ENCODE measurements at places on chromosomes 6 and 20.
A peak's percentile ranks its signal among the peaks of the same experiment; 100 is the strongest.

GRCh38 chr6:67184405-67184804 is 1450.7 kb upstream of the ADGRB3 start:
- no peak for DNase-seq

DNA sequence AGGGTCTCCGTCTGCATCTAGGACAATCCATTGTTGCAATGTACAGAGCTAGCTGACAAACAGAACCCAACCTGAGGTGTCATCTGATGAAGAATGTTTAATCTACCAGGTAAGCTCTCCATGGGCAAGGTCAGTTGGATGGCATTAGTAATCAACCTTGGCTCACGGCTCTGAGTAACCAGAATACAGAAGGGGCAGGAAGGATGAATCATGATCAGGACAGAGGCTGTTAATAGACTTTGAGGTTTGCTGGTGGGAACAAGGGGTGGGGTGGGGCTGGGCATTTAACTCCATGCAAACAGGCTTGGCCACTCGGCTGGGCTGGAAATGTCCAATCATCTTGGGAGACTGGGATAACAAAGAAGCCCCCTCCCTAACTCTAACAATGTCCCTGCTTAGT is 77.1 kb upstream of the MRPS10 start:
- no peak for DNase-seq

- DNase-seq: no peak
Observed at GRCh38 chr6:37149745-37150144, 20.2 kb upstream of the PIM1 start.

GRCh38 chr6:108541843-108542759 is 18.6 kb upstream of the FOXO3 start:
- peak; percentile 53 for DNase-seq

DNA sequence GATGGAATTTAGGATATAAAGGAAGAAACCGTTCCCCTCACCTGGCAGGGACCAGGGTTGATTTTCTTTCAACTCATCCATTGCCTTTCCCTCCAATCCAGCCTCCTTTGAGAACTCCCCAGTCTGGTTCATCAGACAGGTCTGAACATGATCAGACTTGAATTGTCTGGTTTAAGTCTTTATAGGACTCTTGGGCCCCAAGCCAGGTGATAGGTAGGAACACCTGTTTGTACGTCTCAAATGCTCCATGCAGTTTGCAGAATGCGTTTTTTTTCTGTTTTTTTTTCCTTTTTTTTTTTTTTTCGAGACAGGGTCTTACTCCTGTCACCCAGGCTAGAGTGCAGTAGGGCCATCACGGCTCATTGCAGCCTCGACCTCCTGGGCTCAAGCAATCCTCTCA is 4.1 kb upstream of the CEP250 start:
- DNase-seq: no peak

GRCh38 chr6:167470836-167471547 is 146.1 kb downstream of the TTLL2 start:
- no peak for DNase-seq

DNA sequence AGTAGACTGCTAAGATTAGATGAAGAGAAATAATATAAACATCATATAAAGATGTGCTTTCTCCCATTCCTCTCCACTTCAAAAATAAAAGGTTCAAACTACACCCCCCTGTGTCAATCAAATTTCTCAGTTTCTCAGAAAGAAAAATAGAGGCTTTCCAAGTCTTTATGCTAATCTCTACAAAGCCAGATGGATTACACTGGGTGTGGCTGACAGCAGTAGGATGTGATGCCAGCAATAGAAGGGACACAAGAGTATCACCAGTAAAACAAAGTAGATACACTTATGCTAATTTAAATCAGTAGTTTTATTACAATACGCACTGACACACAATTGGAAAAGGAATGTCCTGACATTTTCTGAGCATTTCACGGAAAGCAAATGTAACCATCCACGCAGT is 353.4 kb downstream of the RNGTT start:
- DNase-seq: no peak

- no peak for DNase-seq
Observed at GRCh38 chr20:6704132-6704861, 63.2 kb upstream of the BMP2 start.

- no peak for DNase-seq
Observed at GRCh38 chr6:166877349-166877748, 79.0 kb downstream of the RNASET2 start.

DNA sequence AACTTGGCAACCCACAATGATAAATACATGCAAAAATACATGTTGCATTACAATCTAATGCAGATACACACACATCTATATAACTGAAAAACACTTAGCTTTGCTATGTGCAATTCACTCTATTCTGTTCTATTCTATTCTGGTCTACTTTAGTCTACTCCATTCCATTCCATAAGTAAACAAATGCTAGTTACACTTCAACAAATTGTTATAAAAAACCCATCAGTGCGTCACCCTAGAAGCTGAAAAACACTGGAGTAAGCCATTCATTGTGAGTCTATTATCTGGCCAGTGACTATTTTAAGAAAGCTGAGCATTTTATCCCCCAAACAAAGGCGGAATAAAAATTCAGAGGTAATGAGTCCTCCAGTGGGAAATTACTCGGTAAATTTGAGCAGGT is 315.7 kb upstream of the EPHA7 start:
- DNase-seq: no peak

DNA sequence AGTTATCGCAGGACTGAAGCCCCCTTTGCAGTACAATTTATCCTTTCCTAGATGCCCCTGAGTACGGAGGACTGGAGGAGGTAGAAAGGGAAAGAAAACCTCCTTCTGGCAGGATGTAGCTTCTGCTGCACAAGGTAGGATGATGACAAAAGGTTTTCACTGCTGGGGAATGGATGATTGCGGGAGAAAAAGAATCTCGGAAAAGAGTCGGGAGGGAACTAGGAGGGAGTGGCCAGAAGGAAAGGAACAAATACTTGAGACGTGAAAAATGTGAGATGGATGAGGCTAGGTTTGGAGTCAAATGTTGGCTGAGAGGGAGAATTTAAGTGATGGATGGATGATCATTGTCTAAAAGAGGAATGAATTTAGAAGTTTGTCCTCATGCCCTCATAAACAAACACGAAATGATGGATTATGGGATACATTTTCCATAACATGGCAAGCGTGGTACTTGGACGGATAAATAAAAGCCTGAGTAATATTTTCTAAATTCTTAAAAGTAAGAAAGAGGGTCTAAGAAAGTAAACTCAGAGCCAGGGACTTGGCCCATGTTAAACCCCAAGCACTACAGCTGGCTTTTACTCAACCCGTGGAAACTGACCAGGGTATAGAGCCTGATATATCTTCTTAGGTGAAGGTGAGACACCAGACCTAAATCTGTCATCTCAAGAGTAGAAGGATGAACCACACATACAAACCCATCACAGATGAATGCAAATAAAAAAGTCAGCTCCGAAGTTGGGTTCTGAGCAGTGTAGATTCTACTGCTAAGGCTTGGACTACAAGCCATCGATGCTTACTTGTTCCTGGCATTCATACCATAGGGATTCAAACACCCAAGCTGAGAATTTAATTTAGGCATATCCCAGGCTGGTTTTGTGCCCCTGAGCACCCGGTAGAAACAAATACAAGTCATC is 72.4 kb downstream of the HFE start:
- no peak for DNase-seq

- no peak for DNase-seq
Observed at GRCh38 chr6:24358219-24358821, 461 bp upstream of the DCDC2 start.

DNA sequence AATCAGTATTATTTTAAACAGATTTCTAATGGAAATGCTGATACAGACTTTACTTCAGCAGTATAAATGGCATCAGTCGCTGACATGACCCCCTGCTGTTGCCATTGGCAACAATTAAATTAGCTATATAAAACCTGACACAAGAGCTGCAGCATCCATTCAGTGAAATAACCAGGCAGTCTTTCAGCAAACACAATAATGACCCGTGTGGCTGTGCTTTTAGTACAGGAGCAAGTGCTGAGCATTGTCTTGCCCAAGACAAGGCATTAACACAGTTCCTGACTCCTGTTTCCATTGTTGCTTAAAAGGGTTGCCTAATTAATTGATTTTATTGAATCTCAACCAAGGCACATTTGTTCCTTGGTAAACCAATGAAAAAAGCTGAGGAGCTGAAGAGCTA is 382.1 kb downstream of the HACE1 start:
- DNase-seq: no peak

DNA sequence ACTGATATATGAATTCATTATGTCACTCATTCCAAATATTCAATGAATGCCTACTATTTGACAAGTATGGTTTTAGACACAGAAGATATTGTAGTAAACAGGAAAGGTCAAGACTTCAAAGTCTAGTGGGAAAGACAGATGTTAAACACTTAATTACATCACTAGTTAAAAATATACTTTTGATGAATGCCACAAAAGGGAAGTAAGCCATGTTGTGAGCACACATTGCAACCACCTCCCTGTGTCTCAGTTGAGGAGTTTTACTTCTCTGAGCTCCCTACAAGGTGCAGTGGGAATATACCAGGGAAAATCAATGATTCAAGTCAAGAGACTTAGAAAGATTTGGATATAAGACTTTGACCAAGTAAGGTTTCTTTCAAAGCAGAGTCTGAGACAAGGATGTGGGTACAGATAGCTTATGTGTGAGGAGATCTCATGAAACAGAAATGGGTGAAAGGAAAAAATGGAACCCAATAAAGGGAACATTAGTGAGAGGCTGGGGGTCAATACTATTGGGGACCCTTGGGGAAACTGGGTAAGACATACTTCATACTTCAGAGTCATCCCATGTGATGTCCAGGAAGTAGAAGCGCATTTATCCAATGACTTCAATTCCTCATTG is 503.7 kb downstream of the KIF16B start:
- DNase-seq: no peak

GRCh38 chr20:8952721-8953120 is 116.2 kb upstream of the PLCB4 start:
- DNase-seq: no peak

- no peak for DNase-seq
Observed at GRCh38 chr6:118902726-118903125, 8.8 kb downstream of the ASF1A start.

DNA sequence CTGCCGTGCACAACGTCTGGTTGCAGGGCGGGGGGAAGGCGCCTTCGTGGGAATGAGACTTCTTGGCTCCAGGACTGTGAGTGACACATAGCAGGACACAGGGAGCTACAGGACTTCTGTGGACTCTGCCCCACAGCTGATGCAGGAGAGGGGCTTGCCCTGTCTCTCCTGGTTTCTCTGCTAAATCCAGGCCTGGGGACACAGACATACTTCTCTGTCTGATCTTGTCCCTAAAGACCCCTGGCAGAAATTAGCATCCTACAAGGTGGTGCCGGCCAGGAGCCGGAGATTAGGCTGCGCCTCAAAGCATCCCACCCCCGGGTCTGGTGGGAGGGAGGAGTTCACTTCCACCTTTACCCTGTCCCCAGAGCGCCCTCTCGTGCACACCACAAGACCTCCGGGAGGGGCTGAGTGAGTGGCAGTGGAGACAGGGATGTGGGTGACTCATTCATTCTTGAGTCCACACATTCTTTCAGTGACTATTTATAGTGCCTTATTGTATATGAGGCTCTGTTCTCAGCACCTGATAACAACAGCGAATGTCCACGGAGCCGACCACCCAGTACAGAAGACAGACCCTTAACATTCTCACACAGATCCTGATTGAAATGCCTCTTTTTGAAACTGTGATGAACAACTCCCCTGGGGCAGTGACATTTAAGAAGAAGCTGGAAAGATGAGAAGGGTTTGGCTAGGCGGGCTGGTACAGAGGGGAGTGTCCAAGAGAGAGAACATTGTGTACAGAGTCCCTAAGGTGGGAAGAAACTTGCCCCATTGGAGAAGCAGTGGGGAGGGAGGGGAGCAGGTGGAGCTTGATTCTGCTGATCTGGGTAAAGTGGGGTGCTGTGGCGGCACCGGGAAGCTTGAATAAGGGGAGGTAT is 39.0 kb downstream of the GMPR start:
- DNase-seq: no peak

Measured in activated T-helper 2 cell treated with anti-CD3 and anti-CD28 coated beads, Interferon-gamma antibody, Interleukin-2, Interleukin-4, amounts not matched to agents 10 μg/mL and 5 μg/mL and 100 μg/mL, durations not matched to agents 14 hours and 24 hours and 36 hours (primary cell).